ENCODE measurements at places on chromosomes 7 and 10.

- H3K36me3 ChIP-seq = no peaks in the 10 kb centered on the region
- no peaks in the 10 kb centered on the region for H3K4me1 ChIP-seq
- no peaks in the 10 kb centered on the region for H3K27me3 ChIP-seq
Measured at GRCh38 chr10:81820418-81820817, 54.6 kb upstream of the NRG3 start.

GRCh38 chr10:76303682-76304316 lies 872.4 kb downstream of the LRMDA start:
- DNase-seq = no peak
- H3K27me3 ChIP-seq = no peaks in the 10 kb centered on the region
- no peak overlapping the region for H3K27ac ChIP-seq
- H3K4me3 ChIP-seq = no peak overlapping the region
- H3K4me1 ChIP-seq = no peaks in the 10 kb centered on the region

DNA sequence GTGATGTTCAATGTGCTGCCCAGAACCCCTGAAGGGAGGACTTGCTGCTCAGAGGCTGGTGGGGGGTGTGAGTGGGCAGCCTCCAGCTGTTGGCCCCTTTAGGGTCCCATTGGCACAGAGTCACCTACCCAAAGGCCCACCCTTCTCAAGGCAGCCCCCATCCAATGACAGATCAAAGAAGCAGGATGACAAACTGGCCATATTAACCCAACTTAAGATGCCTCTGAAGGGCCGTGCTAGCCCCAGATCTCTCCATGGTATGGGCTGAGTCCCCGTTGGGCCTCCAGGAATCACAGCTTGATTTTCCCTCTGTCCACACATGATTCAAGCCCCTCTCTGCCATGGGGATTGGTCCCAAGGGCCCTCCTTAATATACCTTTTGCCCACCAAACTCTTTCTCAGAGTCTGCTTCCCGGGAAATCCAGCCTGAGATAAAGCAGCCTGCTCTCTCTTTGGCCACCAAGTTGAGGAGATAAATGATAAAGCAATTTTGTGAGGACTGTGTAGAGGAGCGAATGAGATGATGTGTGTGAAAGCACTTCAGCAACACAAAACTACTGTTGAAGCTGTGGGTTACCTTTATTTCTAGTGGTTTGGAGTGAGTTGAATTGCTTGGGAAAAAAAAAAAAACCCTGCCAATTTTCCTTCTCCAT lies 38.2 kb upstream of the C10orf71 start:
- no peaks in the 10 kb centered on the region for H3K4me1 ChIP-seq
- H3K4me3 ChIP-seq = no peak overlapping the region
- no peaks in the 10 kb centered on the region for H3K27me3 ChIP-seq
- no peaks in the 10 kb centered on the region for H3K36me3 ChIP-seq
- no peak for DNase-seq

- no peak for DNase-seq
- H3K27ac ChIP-seq = no peak overlapping the region
- H3K4me3 ChIP-seq = no peak overlapping the region
- H3K4me1 ChIP-seq = no peaks in the 10 kb centered on the region
- no peaks in the 10 kb centered on the region for H3K27me3 ChIP-seq
- H3K36me3 ChIP-seq = no peaks in the 10 kb centered on the region
Measured at GRCh38 chr10:58451193-58451889, 61.3 kb upstream of the BICC1 start.

- DNase-seq = no peak
- H3K27me3 ChIP-seq = no peaks in the 10 kb centered on the region
- H3K4me3 ChIP-seq = no peak overlapping the region
Measured at GRCh38 chr7:55878691-55879090, 8.6 kb upstream of the ZNF713 start.
